ENCODE measurements at places on chromosomes 5 and 9.
A peak's percentile ranks its signal among the peaks of the same experiment; 100 is the strongest.

GRCh38 chr5:87278590-87279100, 11.0 kb downstream of the RASA1 start:
- no peak for DNase-seq

DNA sequence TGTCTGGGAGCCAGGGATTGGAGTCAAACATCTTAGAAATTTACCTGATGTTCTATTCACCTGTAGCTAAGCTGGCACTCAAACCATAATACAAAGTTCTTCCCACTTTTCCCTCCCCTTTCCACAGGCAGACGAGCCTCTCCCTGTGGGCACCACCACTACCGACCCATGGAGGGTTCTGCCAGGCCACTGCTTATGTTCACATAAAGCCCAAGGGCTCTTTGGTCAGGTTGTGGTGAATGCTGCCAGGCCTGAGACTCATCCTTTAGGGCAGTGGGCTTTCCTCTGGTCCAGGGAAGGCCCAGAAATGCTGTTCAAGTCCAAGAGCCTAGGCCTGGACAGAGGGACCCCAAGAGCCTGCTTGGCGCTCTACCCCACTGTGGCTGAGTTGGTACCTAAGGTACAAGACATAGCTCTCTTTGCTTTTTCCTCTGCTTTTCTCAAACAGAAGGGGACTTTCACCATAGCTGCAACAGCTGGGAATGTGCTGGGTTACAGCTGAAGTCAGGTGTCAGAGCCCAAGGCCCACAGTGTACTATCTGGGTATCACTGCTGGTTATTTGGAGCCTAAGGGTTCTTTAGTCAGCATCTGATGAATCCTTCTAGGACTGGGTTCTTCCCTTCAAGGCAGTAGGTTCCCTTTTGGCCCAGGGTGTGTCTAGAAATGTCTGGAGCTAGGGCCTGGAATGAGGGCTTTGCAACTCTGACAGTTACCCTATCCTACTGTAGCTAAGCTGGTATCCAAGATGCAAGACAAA, 620.1 kb downstream of the TLE1 start:
- no peak for DNase-seq

DNA sequence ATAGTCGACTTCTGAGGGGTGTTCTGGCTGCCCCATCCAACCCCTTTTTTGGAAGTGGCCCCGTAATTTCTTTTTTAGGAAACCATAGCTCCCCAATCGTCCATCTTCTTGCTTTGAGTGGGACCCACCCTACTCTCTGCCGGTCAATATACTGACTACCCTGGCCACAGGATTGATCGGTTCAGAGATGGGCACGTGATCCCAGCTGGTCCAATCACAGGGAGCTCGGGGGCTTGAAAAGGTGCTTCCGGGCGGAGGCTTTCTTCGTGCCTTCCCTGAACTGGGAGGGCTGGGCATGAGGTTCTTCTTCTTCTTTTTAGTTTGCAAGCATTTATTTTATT, 78.7 kb upstream of the SH3PXD2B start:
- no peak for DNase-seq

- DNase-seq, result no peak
These were observed 1926.3 kb upstream of the WWC1 start for GRCh38 chr5:166365164-166365563.

GRCh38 chr5:64344501-64344900, 161.3 kb upstream of the RGS7BP start:
- no peak for DNase-seq

DNA sequence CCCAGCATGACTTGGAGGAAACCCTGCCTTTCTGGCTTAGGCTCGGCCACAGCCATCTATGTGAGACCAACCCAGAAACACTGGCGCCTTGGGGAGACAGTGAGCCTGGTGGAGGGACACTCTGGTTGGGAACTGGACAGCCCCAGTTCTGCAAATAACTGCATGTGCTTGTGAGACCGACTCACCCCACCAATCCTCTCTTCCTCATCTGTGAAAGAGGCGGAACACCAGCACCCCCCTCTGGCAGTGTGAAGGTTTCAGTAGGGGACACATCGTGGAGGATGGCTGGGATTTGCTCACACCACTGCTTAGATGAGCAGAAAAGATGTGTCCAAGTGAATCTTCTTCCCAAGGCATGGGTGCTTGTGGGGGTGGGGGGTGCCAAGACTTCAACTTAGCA, 43.4 kb upstream of the N4BP3 start:
- no peak for DNase-seq

DNA sequence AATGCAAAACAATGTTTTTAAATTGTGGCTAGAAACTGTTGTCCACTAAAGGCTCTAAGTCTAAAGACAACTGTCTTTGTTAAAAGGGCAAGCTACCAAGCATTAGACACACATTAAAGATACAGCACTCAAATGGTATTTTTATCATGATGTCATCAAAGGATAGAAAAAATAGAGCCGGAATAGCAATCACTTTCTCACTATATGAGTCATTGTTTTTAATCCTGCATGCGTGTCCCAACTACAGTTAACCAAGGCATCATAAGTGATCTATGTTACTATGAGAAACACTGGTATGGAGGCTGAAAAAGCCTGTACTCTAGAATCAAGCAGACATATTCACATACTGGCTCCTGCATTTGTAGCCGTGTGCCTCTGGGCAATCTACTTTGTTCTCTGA, 1.9 kb upstream of the PJA2 start:
- peak; percentile 95 for DNase-seq

All from fibroblast of lung (primary cell).